ENCODE measurements at places on chromosomes 3 and 15.

GRCh38 chr3:36525115-36525801 is 145.0 kb downstream of the STAC start:
- no peak for DNase-seq

GRCh38 chr15:76183930-76184649 is 124.3 kb downstream of the TMEM266 start:
- no peak for DNase-seq

DNA sequence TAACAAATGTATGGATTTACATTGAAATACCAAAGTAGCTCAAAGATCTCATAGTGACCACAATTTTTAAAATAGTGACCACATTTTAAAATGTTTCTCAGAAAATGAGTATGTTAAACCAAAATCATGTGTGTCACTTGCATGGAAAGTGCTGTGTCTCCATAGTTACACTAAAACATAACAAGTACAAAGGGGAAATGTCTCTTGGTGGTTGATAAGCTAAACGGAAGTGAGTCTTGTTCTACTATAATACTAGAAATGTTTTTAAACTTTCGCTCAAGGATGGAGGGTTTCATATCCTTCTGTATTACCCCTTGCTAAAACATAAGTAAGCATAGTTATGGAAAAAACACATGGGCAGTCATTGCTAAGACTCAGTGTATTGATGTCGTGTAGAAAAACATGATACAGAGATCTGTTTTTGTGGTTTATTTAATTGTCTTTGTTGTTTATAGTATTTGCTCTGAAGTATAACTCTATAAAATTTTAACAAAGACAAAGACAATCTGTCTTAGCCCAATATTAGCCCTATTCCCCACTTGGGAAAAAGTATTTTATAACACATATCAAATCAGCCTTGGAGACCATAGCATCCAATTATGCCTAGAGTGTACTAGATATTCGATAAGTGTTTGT is 27.0 kb upstream of the DENND4A start:
- peak; percentile 7 for DNase-seq

GRCh38 chr3:104359546-104359945 is 1007.2 kb upstream of the ALCAM start:
- DNase-seq: no peak

DNA sequence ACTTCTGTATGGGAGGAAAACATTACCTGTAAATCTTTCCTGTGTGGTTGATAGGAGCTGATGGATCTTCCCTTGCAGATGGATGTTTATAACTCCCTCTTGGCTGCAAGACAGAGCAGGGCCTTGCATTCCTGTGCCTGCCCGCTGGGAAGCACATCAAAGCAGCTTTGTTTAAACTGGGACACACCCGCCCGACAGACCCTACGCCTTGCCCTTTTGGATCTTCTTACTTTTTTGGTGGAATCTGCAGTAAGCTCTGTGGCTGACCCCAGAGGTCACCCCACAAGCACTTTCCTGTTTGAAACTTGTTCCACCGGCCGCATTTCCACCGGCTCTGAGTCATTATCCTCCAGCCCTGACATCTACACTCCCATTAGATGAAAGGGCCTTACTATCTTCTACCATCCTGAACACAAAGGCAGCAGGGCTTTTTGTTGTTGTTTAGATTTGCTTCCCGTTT is 244.1 kb upstream of the STT3B start:
- DNase-seq: no peak

GRCh38 chr3:27570421-27571106 is 86.4 kb upstream of the SLC4A7 start:
- no peak for DNase-seq

- no peak for DNase-seq
Observed at GRCh38 chr3:56001537-56001936, 466.7 kb downstream of the ERC2 start.

- no peak for DNase-seq
Observed at GRCh38 chr3:138856799-138857198, 22.1 kb upstream of the PIK3CB start.

- peak; percentile 4 for DNase-seq
Observed at GRCh38 chr3:25910997-25911396, 121.1 kb downstream of the OXSM start.

GRCh38 chr15:89502867-89503595 is 6.6 kb upstream of the RHCG start:
- no peak for DNase-seq

- DNase-seq: no peak
Observed at GRCh38 chr15:41501191-41501917, 7.7 kb downstream of the ITPKA start.

DNA sequence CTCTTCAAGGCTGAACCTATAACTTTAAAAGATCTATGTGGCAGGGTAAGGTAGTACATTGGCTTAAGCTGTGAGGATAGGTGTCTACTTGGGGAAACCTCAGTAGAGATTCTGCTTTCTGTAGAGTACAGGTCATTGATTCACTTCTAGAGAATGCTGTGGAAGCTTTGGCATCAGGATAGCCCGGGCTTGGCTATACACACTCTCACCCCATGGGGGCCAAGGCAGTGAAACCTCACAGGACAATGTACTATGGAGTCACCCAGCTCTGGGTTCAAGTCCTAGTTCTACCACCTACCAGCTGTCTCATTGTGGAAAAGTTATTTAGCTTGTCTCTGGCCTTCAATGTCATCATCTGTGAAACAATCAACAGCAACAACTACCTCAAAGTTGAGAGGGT is 9.0 kb downstream of the MTFMT start:
- no peak for DNase-seq

GRCh38 chr3:45785605-45786150 is 10.7 kb downstream of the SLC6A20 start:
- DNase-seq: no peak

DNA sequence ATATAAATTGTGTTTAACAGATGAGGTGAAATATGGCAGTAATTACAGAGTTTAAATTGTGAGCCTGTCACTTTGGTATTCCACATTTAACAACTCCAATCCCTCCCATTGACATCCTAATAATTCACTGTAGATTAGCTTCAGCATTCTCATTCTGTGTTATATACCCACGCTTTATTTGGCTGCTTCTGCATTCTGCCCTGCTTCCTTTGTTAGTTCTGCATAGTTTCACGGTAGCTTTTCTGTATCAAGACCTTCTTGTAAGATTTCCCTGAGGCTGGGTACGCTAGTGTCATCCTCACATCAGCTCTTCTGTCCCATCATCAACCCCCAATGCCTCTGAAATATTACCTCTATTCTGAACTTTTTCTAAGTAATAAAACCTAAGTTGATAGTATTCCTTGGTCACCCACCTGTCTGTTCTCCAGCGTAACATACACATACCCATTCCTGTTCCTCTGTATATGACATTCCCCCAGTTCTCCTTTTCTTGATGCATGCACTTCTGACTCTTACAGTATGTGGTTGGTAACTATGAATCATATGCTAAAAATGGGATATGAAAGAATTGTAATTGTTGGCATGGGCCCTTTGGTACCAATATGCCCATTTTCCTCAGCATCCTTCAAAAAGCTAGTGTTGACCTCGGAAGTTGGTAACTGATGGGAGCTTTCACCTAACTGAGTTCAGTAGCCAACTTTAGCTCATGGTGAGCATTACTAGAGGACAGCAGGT is 171.2 kb downstream of the KLHL25 start:
- no peak for DNase-seq

GRCh38 chr15:89479173-89479572 is 17.2 kb downstream of the RHCG start:
- DNase-seq: no peak

GRCh38 chr15:31499953-31500765 is 173.5 kb downstream of the KLF13 start:
- no peak for DNase-seq

DNA sequence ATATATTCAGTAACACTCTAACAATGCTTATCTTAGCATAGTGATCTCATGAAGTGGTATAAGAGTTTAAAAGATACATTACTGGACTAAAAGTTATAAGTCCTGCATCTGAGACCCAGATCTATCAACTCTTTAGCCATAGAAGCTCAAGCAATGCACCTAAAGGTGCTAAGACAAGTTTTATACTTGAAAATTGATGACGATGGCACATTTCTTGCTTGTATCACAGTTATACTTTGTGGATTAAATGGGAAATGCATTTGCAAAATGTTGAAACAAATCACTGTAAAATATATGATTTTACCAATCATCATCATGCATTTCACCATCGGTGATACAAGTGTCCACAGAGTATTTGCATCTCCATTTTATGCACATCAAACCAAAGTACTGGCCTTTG is 525.3 kb upstream of the ZNF385D start:
- DNase-seq: no peak

GRCh38 chr3:100753846-100754245 is 44.6 kb downstream of the TFG start:
- DNase-seq: no peak

DNA sequence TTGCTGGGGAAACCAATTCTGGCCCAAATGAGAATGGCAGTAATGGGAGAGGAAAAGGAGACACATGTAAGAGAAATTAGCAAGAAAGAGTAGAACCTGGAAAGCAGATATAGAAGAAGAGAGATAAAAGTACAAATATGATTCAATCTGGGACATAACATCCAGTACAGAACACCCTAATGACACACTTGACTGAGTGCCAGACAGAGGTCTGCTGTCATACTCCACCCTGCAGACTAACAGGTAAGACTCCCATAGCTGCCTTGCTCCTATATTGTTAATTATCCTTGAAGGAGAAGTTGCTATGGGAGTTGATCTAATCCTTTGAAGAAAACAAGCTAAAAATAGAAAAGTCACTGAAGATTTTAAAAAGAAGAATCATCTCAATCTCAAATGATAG is 21.1 kb downstream of the CCPG1 start:
- DNase-seq: no peak

- DNase-seq: no peak
Observed at GRCh38 chr3:188104050-188104449, 49.9 kb upstream of the LPP start.

- no peak for DNase-seq
Observed at GRCh38 chr15:54836052-54836795, 360.5 kb downstream of the RSL24D1 start.

GRCh38 chr15:71133747-71134472 is 18.6 kb downstream of the THSD4 start:
- DNase-seq: no peak

- no peak for DNase-seq
Observed at GRCh38 chr3:149474250-149474817, at the start of gene TM4SF4. TSS of gene TM4SF4 (plus strand) at chr3:149474697. CDS start at chr3:149474878, 181 bp downstream.

DNA sequence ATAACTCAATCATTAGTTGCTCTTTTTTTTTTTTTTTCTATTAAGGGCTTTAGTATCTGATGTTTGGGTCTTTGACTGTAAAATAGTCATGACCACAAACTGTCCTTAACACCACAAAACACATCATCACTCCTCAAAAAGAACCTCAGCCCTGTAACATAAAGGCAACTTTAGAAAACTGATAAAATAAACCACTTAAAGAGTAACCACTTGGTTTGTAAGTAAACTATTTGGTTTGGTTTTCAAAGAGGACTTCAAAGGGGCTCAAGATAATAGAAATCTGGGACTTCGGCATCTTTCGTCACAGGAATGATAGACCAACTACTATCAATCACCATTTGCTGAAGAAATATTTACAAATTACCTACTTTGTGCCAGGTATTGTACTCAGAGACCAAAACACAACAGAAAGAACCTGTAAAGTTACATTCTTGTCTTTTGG is 167.8 kb downstream of the FOXP1 start:
- no peak for DNase-seq

- no peak for DNase-seq
Observed at GRCh38 chr3:187292181-187292580, 644 bp upstream of the MASP1 start.

DNA sequence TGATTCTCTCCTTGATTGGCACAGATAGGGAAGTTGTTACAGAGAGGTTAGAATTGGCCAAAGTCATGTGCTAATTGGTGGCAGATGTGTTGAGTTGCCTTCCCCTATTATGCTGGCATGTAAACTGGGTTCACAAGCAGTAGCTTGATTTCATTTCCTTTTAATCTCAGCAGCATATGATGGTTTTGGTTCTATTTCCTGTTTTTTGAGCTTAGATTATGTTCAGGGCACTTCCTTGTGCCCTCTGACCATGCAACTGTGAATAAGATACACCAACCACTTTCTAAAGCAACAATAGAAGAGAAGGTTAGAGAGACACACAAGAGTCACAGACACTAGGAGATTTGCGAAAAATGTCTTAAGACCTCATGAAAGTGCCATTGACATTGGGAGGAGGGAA is 16.5 kb downstream of the HPS3 start:
- no peak for DNase-seq

DNA sequence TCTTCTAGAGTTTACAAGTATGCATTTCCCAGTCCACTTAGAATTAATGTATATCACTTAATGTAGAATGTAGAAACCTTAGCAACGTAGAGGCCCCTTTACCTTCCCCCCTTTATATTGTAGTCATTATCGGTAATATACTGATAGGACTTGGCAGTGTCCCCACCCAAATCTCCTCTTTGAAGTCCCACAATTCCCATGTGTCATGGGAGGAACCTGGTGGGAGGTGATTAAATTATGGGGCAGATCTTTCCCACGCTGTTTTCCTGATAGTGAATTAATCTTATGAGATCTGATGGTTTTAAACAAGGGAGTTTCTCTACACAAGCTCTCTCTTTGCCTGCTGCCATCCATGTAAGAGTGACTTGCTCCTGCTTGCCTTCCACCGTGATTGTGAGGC is 31.0 kb downstream of the ARL8B start:
- DNase-seq: no peak

DNA sequence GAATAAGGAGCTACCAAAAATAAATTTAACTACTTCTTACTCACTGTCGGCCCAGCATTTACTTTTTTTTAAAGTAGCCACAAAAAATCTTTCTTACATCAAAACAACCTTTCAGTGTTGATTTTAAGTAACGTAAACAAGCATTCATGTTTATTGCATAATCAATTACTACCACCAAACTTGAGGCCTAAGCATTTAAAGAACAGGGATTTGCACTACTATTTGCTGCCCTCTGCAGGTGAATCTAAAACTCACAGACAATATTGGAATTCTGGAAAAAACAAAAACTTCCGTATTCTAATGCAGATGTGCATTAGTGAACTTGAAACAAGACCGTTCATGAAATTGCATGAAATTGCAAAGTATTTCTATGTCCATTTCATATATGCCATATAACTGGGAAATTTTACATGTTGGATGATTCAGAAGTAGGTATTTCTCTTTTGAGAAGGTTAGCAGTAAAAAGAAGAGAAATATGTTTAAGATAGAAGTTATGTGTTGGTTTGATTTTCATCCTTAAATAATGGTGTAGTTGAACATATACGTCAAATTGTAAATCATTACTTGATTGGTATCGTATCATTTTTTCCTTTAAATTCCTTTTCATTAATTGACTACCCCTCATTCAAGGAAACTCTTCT is 55.6 kb downstream of the CGGBP1 start:
- no peak for DNase-seq

DNA sequence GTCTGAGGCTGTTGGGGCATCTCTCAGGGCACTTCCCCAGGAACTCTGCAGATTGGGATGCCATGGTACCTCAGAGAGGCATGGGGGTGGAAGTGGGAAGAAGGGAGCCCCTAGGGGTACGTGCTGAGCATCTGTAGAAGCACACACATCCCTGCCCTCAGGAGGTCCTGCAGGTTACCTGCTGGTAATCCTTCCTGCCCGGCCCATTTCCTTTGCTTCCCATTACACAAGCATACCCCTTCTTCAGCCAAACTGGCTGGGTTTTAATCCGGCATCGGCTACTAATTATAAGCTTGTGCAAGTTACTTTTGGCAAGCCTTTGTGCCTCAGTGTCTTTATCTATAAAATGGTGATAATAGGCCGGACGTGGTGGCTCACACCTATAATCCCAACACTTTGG is 3.1 kb upstream of the SMAD6 start:
- DNase-seq: no peak

- no peak for DNase-seq
Observed at GRCh38 chr15:72858205-72858604, 74.6 kb upstream of the ADPGK start.
